Neural crest cell (in vitro differentiated cells): ENCODE measurements at places on chromosomes 2 and 18.

DNA sequence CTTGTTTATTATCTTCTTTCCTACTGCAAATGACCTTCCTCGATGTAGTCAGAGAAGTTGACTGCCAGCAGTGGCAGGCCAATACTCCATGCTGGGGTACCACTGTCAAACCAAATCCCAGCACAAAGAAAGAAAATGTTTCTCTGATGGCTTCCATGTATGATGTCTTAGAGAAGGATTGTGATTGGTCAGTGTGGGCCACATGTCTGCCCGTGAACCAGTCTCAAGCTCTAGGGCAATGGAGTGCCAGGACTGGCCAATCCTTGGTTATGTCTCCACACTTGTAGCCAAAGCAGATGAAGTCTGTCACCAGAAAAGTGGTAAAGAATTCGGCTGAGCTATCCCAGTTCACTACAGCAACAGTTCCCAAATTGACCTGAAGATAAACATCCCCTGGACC is 17.6 kb upstream of the SMAD4 start:
- no peak for DNase-seq

DNA sequence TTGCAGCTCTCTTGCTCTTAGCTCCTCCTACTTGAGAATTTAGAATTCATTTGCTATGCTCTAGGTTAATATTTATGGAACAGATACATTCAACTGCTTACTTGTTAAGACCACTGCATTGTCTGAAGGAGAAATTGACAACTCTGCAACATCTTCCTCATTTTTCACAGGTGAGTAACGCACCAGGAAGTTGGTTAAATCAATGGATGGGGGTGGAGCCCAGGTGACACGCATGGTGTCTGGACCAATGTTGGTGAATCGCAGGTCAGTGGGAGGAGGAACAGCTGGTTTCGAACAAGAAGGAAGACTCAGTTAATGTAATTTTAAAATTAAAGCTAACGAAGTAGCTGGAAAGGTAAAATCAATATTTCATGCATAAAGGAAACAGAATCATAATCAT is 44.3 kb downstream of the FN1 start:
- DNase-seq = no peak

DNA sequence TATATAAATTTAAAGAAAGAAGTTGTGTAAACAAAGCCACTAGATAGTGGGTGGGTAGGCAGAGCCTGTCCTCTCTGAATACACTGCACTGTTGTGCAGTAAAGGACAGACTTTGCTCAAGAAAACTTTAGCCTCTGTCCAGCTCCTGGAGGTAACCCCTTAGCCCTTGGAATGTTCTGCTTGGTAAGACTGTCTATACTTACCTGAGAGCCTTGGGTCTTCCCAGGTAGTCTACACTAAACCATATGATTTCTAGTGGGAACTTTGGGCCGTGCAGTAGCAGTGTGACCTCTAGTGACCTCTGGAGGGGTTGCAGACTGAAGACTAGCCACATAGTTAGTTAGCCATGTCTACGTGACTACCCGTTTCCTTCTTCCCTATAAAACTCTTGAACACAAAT is 678.3 kb upstream of the NRXN1 start:
- no peak for DNase-seq

DNA sequence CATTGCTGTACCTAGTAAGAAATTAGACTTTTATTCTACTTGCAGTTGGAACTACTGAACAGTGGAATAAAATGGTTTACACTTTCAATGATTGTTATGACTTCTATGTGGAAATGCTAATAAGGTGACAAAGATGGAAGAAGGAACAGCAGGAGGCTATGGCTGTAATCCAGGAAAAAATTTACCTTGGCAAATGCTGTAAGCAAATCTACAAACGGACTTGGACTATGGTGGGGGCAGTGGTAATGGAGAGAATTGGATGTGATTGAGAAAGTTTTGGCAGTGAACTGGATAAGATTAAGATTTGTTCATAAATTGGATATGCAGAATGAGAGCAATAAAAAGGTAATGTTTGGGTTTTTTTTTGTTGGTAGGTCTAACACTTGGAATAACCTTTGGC is 111.0 kb upstream of the ERBB4 start:
- DNase-seq = no peak

GRCh38 chr2:165716091-165716490 is 78.0 kb downstream of the GALNT3 start:
- no peak for DNase-seq

DNA sequence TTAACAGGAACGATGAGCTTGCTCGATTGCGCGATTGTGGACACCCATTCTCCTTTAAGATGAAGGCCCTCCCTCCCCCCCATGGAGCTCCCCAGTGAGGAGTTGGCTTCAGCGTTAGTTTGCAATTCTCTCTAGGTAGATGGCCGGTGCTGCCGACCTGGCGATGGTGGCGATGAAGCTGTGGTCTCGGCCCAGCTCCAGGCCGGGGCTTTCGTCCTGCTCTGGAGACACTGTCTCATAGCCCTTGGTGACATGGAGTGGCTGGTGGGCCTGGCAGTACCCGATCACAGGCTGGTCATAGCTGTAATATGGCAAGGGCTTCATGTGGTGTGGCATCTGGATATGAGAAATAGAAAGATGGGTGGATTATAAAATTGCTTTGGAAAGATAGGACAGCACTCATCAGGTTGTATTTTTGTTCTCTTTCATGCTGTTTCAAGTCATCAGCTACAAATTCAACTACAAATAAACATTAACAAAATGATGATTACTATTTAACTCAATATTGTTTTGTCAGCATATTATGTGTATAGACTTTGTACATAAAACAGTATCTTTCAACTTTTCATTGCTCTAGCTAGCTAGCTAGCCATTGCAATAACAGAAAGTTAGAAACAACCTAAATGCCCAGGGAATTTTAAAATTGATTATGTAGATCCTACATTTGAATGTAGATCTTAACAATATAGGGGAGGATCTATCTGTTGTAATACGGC is 773.4 kb downstream of the LRRTM4 start:
- DNase-seq = no peak

GRCh38 chr2:46366668-46367052 is 69.5 kb downstream of the EPAS1 start:
- DNase-seq = no peak

GRCh38 chr2:425947-426346 is 138.1 kb upstream of the ALKAL2 start:
- no peak for DNase-seq

DNA sequence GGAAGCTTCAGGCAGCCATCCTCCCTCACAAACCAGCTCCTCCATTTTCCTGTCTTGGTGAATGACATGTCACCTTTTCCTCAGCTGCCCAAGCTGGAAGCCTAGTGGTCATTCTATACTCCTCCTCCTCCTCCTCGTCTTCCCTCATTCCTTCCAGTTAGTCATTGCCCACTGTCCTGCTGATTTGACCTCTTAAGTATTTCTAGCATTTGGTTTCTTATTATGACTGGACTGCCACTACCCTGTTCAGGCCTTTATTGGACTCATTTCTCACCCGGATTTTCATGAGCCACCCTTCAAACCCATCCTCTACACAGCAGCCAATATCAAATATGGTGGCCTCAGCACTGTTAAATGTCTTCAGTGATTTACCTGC is 21.9 kb upstream of the MGAT5 start:
- DNase-seq = no peak

- no peak for DNase-seq
These were observed 74.2 kb downstream of the HS1BP3 start for GRCh38 chr2:20576598-20577115.

DNA sequence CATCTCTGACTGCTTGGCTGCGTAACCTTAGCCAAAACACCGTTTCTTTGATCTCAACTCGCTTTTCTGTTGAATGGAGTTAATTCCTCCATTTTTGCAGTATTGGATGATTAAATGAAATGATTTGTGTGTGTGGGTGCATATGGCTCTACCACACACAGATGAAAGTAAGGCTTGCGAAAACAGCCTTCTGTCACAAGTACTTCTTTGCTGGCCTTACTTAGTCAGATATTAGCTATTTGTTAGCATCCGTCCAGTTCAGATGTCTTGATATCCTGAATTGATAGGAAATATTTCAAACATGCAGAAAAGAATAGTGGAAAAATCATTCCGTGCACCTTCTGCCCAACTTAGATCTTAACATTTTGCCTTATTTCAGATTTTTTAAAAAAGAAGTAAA is 21.8 kb downstream of the NCOA1 start:
- DNase-seq = no peak

- DNase-seq = no peak
These were observed 25.6 kb upstream of the ZC3H15 start for GRCh38 chr2:186460465-186460864.

- DNase-seq = no peak
These were observed 47.4 kb upstream of the ITGB6 start for GRCh38 chr2:160247296-160248035.

DNA sequence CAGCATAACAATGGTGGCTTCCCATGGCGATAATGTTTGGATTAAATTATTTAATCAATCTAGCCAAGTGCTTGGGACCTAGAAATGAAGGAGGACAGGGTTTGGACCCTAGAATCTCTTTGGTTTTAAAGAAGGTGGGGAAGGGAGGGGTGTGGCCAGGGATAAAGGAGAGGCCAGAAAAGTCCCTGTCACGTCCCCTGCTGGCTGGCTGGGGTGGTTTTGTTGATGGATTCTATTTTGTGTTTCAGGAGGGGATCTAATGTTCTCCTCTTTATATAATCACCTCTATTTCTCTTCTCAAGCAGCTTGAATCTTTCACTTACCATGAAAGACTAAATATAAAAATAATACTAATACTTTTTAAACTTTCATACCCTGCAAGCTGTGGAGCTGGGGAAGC is 52.6 kb upstream of the GALR1 start:
- DNase-seq = no peak

GRCh38 chr2:24948506-24948905 is 23.2 kb downstream of the DNAJC27 start:
- no peak for DNase-seq

DNA sequence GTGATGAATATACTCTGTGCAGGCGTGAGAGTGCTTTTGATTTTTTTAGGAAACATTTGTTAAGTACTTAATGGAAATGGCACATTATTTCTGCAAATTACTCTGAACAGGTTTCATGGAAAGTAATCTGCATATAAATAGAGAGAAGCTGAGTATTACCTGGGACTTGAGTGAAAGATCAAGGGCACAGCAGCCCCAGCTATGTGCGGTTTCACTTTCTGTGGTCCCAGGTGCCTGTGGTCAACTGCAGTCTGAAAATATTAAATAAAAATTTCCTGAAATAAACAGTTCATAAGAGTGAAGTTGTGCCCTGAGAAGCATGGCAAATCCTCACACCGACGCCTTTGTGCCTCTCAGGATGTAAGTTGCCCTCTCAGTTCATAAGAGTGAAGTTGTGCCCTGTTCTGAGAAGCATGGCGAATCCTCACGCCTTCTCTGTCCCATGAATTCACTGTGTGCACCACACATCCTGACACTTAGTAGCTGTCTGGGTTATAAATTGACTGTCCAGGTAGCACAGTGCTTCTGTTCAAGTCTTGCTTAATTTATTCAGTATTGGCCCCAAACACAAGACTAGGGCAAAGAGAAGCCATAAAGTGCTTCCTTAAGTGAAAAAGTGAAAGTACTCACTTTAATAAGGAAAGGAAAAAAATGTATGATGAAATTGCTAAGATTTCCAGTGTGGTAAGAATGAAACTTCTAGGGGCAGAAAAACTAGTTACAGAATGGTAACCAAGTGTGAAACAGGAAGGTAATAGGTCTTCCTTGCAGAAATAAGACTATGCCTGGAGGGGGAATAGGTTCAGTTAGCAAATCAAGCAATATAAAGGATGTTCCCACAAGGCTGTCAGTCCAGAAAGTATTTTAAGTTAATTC is 4.3 kb upstream of the SNTG2 start:
- DNase-seq = no peak

DNA sequence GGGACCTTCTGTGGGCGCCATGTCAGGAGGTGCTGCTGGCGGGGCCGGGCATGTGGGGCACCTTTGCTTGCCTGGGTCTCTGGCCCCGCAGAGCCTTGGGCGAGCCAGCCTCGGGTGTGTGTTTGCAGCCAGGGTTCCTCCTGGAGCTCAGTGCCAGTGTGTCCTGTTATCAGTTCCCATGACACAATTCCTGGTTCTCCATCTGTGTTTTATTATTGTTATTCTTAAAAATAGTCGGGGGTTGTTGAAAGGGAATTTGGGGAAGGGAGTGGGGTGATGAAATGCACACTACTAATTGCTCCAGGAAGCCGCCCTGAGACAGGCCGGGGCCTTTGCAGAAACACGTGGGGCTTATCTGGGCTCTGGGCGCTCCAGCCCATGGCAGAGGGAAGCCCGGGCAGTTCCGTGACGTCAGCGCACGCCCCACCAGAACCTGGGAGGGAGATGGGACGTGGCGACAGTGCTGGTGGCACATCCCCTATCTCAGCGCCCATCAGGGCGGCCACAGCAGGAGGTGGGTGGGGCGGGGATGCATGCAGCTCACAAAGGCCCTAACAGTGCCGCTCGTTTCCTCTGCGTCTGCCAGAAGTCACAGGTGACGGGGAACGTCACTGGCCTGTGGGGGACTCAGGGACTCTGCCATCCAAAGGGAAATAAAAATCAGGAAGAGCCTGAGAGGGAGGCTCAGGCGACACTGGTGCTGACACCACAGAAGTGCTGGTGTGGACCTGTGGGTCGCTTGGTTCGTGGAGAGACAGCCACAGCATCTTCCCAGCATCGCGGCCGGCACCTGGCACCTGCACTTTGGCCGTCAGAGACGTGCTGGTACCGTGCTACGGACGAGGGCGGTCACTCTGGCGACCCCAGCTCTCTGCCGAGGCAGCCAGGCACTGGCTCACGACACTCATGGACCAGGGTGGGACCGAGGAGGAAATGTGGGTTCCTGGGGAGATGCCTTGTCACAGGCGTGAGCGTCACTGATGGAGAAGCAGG is 131.0 kb downstream of the NFATC1 start:
- no peak for DNase-seq
